ENCODE measurements at places on chromosomes 6 and 20.

DNA sequence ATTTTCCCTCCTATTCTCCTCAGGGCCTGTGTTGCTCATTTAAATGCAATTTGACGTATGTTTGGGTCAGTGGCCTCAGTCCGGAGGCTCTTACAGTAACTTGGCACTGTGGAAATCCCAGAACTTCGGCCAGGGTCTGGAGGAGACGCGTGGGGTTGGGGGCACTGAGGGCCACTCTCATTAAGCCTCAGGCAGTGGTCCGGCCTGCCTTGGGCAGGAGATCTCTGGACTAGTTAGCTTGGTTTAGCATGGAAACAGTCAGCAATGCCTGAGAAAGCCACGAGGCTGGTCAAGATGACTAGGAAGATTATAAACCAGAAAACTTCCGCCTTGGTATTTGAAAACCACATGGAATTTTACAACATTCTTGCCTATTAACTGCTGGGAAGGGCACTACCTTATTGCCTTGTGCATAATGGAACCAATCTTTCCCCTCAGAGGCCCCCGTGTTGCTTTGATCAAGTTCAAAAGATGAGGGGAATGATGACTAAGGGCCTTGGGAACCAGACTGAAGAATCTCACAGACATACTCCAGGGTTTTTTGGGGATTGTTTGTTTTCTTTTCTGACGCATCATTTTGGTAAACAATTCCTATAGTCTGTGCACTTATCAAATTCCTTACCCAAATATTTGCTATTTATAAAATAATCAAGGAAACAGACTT, 206.0 kb upstream of the PREP start:
- peak; percentile 92 for DNase-seq

DNA sequence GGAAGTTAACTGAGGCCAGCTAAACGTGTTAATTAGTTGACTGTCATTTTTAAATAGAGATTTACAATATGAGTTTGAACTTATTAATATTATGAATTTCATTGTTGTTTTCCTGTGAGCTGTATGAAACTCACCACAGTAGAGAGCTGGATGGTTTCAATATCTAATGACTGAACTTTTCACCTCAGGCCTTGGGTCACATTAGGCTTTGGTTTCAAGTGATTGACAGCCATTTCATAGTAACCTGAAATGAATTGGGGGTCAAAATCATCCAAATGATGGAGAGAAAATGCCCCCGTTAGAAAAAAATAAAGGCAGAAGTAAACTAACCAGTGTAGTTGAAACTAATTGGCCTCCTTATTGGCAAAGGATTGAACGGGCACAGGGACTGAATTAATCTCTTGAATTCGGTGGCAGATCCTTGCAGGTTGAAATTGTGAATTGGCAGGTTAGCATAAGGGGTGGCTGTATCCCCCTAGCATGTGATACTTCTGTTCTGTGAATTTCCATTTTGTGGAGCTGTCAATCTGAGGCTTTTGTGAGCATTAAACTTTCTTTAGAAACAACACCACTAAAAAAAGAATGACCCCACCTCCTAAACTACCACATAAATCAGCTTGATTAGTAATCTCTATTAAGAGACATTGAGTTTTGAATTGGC, 155.1 kb upstream of the MMS22L start:
- DNase-seq = no peak

GRCh38 chr6:110682460-110682853, 132.8 kb downstream of the CDK19 start:
- peak; percentile 54 for DNase-seq

GRCh38 chr6:80530103-80530502, 423.6 kb downstream of the BCKDHB start:
- DNase-seq = no peak

GRCh38 chr6:18503593-18504231, 116.6 kb downstream of the RNF144B start:
- no peak for DNase-seq

Measured in kidney epithelial cell (primary cell).